Suprapubic skin (tissue), 4 donors: ENCODE measurements at places on chromosomes 1 and 21.

- peak overlapping the region; percentile 21 for H3K27ac ChIP-seq
- no peaks in the 10 kb centered on the region for H3K27me3 ChIP-seq
- H3K4me1 ChIP-seq, result no peaks in the 10 kb centered on the region
- H3K36me3 ChIP-seq, result no peaks in the 10 kb centered on the region
- H3K4me3 ChIP-seq, result peak overlapping the region; percentile 37
- DNase-seq, result no peak
Observed at GRCh38 chr1:247639381-247639981, 34.1 kb downstream of the OR2G3 start.

DNA sequence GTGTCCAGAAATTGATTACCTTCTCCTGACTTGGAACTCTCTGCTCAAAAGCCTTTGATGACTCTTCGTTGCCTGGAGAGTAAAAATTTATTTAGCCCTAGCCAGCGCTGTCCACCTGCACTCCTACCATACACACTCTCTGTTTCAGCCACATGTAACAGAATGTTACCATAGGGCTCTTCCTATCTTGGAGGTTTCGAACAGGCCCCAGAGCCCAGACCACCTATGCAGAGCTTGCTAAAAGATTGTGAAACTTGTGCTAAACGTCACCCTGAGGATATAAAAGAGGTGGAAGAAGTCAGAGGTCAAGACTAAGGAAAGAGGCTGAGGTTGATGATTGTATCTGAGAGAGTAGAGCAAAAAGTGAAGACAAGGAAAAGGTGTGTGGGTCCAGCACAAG, 237.0 kb upstream of the HOOK1 start:
- DNase-seq, result no peak
- no peaks in the 10 kb centered on the region for H3K36me3 ChIP-seq
- H3K4me1 ChIP-seq, result no peaks in the 10 kb centered on the region
- H3K27me3 ChIP-seq, result no peaks in the 10 kb centered on the region

- no peak overlapping the region for H3K27ac ChIP-seq
- H3K27me3 ChIP-seq, result no peaks in the 10 kb centered on the region
- H3K4me1 ChIP-seq, result no peaks in the 10 kb centered on the region
- H3K36me3 ChIP-seq, result no peaks in the 10 kb centered on the region
- DNase-seq, result no peak
Observed at GRCh38 chr21:35965699-35966098, 94.6 kb downstream of the SETD4 start.

- H3K4me3 ChIP-seq, result no peak overlapping the region
- H3K27ac ChIP-seq, result no peak overlapping the region
- H3K27me3 ChIP-seq, result peaks cover 26% of the 10 kb centered on the region
- H3K36me3 ChIP-seq, result no peaks in the 10 kb centered on the region
- no peak for DNase-seq
- no peaks in the 10 kb centered on the region for H3K4me1 ChIP-seq
Observed at GRCh38 chr1:114201486-114201885, 47.8 kb upstream of the SYT6 start.

DNA sequence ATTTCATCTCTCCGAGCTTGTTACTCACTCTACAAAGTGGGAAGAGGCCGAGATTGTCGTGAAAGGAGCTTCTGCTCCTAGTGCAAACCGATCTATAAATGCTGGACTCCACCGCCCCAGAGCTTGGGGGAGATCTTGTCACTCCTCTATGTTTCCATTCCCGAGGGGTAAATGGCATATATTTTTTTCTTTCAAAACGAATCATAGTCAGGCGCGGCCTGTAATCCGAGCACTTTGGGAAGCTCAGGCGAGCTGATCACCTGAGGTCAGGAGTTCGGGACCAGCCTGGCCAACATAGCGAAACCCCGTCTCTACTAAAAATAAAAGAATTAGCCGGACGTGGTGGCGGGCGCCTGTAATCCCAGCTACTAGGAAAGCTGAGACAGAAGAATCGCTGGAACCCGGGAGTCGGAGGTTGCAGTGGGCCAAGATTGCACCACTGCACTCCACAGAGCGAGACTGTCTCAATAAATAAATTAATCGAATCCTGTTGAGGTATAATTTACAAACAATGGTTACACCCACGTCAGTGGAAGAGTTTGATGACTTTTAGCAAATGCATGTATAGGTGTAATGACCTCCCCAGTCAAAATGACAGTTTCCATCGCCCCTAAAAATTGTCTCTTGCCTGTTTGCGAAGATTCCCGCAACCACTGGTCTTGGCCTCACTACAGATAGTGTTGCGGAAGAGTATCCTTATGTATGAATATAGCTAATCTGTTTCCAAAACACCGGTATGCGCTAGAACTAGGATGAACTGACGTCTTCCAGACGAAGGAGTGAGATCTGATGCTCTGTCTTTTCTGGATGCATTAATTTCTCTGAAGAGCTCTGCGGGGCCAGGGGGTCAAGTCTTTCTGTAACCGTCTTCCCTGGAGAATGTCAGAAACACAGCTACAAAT, 840 bp upstream of the HEATR1 start:
- peak overlapping the region; percentile 56 for H3K27ac ChIP-seq
- no peaks in the 10 kb centered on the region for H3K27me3 ChIP-seq
- peak overlapping the region; percentile 80 for H3K4me3 ChIP-seq
- peaks cover 21% of the 10 kb centered on the region for H3K36me3 ChIP-seq

GRCh38 chr1:197733324-197733723, 42.0 kb downstream of the DENND1B start:
- H3K4me1 ChIP-seq, result no peaks in the 10 kb centered on the region
- no peak for DNase-seq
- H3K36me3 ChIP-seq, result no peaks in the 10 kb centered on the region
- H3K27me3 ChIP-seq, result no peaks in the 10 kb centered on the region

GRCh38 chr21:45251635-45252447, 35.9 kb downstream of the POFUT2 start:
- H3K36me3 ChIP-seq, result no peaks in the 10 kb centered on the region
- H3K4me3 ChIP-seq, result no peak overlapping the region
- peaks cover 44% of the 10 kb centered on the region for H3K27me3 ChIP-seq
- no peak overlapping the region for H3K27ac ChIP-seq
- no peak for DNase-seq
- peaks cover 12% of the 10 kb centered on the region for H3K4me1 ChIP-seq

DNA sequence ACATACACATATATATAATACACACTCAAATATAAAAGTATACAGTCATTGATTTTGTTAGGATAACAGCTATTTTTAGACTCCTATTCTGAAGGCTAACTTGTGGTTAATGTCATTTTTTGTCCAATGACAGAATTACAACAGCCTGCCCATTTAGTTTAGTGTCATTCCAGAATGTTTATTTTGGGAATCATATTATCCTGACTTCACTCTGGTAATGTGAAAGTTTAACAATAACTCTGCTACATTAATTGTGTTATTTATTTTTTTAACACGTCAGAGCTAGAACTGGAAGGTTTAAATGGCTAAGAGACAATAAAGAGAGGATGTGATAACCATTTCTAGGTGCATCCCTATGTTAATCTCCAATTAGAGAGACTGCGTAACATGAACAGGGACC, 648.1 kb downstream of the USP25 start:
- H3K27me3 ChIP-seq, result no peaks in the 10 kb centered on the region
- H3K4me3 ChIP-seq, result no peak overlapping the region
- H3K27ac ChIP-seq, result no peak overlapping the region
- H3K36me3 ChIP-seq, result no peaks in the 10 kb centered on the region
- DNase-seq, result no peak
- no peaks in the 10 kb centered on the region for H3K4me1 ChIP-seq

DNA sequence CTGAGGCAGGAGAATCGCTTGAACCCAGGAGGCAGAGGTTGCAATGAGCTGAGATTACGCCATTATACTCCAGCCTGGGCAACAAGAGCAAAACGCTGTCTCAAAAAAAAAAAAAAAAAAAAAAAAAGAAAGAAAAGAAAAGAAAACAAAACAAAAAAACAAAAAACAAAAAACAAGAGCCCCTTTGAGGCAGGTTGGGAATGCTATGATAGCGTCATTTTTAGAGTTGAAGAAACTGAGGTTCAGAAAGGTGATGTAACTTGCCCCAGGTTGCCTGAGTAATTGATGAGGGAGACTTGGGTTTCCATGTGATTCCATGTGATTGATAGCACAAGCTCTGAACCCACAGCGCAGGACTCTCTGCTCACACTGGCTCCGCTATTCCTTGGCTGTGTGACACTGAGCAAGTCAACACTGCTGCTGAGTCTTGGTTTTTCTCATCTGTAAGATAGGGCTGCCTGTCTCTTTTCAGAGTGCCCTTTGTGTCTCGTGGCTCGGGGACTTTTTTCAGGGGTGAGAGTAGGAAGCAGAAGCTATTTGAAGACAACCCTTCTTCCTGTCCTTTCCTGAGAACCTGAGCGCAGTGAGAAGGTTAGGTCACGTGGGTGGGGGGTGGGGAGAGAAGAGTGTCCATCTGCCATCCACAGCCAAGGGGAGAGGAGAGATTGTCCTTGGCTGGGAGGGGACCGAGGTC, 2.5 kb downstream of the CNR2 start:
- DNase-seq, result no peak
- H3K36me3 ChIP-seq, result no peaks in the 10 kb centered on the region
- no peak overlapping the region for H3K27ac ChIP-seq
- H3K4me3 ChIP-seq, result no peak overlapping the region

- H3K27ac ChIP-seq, result no peak overlapping the region
- no peaks in the 10 kb centered on the region for H3K27me3 ChIP-seq
- no peaks in the 10 kb centered on the region for H3K36me3 ChIP-seq
- DNase-seq, result no peak
Observed at GRCh38 chr1:38210021-38210894, 163.7 kb upstream of the POU3F1 start.

- no peak overlapping the region for H3K27ac ChIP-seq
- no peaks in the 10 kb centered on the region for H3K36me3 ChIP-seq
- H3K27me3 ChIP-seq, result no peaks in the 10 kb centered on the region
Observed at GRCh38 chr1:203284411-203285123, 20.8 kb upstream of the BTG2 start.

DNA sequence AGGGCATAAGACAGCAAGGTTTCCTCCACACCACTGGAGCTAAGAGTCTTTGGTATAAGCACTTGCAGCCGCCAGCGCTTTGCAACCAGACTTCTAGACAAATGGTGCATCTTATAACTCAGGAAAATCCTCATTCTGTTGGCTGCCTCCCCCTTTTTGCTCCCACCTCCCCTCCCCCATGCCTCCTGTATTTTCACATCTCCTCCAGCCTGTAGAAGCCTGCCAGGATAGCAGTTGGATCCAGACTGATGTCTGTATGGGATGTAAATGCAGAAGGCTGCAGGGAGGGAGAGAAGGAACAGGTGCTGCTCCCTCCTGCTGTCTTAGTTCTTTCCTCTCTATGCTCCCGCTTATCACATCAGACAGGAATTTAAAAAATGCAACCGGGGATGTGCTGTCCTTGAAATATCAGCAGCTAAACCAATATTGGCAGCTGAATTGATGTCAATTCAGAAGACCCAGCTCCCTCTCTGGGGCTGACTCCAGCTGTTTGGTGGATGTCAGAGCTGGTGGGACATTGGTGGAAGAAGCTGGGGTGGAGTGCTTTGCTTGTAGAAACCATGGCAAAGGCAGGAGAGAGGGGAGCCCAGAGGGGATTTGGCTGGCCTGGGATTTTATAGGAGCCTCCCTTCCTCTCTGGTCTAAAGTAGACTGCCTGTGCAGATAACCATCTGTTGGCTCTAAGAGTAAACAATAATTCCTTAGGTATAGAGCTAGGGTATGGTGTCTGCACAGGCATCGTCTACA, 53.5 kb downstream of the NFASC start:
- no peaks in the 10 kb centered on the region for H3K36me3 ChIP-seq
- H3K4me1 ChIP-seq, result no peaks in the 10 kb centered on the region

GRCh38 chr1:39787468-39787867, 1.2 kb downstream of the BMP8B start:
- H3K27ac ChIP-seq, result no peak overlapping the region
- H3K36me3 ChIP-seq, result no peaks in the 10 kb centered on the region
- H3K4me3 ChIP-seq, result no peak overlapping the region
- no peak for DNase-seq
- H3K4me1 ChIP-seq, result peaks cover 12% of the 10 kb centered on the region

DNA sequence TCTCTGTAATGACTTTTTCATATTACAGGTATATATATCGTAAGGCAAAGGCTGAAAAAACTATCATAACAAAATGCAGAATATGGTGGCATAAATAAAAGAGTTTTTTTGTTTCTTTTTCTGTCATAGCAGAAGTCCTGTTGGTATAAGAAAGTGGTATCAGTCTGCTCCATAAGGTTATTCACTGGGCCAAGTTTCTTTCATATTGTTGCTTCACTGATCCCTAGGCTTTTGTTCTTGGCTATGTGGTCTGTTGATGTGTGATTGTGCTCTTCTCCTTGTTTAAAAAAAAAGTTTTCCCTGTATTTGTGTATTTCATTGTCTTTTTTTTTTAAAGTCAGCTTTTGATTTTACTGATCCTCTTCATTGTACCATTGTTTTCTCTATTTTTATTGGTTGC, 26.0 kb downstream of the PTBP2 start:
- no peak overlapping the region for H3K4me3 ChIP-seq
- no peaks in the 10 kb centered on the region for H3K27me3 ChIP-seq
- no peak for DNase-seq
- no peak overlapping the region for H3K27ac ChIP-seq

- H3K27me3 ChIP-seq, result no peaks in the 10 kb centered on the region
- H3K27ac ChIP-seq, result no peak within 1 kb of the TSS
- H3K4me3 ChIP-seq, result peak within 1 kb of the TSS; percentile 19
- DNase-seq, result no peak
Observed at GRCh38 chr1:241999026-241999425, at the start of gene MAP1LC3C. TSS of gene MAP1LC3C (minus strand) at chr1:241999098. CDS start at chr1:241999008, 90 bp downstream.

DNA sequence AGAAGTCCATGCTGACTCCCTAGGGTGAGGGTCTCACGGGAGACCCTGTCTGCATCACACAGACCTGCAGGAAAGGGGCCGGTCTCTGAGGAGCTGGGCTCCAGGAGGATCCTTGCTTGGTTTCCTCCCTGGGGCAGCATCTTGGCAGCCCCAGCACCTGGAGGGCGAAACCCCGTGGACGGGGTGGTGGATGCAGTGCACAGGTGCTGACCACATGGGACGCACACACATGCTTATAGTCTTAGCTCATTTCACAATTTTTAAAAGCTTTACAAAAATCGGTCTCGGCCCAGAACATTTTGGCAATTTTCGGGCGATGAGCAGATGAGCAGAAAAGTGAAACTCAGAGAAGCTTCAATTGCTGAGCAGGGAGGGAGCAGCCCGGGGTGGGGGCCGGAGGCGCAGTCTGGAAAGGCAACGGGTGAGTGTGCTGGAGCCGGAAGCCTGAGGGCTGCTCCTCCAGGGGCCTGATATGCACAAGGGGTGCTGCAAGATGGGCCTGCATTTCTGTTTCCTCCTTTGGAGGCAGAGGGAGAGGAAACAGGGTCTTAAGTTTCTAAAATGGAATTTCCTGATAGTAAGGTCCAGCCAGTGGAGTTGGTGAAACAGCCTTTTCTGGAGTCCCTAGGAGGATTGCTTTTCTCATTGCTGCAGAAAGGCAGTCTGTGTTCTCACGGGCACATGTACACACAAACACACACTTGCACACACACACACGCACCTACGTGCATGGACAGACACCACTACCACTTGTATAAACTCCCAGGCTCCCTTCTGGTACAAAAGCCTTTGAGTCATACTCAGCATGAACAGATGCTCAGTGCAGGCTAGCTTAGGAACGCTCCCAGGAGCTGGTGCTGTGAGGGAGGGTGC, 60.6 kb downstream of the SCCPDH start:
- H3K27ac ChIP-seq, result no peak overlapping the region
- DNase-seq, result peak; percentile 76
- peak overlapping the region; percentile 14 for H3K4me3 ChIP-seq

- no peak overlapping the region for H3K4me3 ChIP-seq
- H3K27ac ChIP-seq, result peak overlapping the region; percentile 27
- H3K27me3 ChIP-seq, result no peaks in the 10 kb centered on the region
- H3K36me3 ChIP-seq, result no peaks in the 10 kb centered on the region
Observed at GRCh38 chr1:234743791-234744611, 134.0 kb upstream of the IRF2BP2 start.
